ENCODE measurements at places on chromosomes 5 and 9.

- DNase-seq, result no peak
Measured at GRCh38 chr9:36935332-36935731, 98.7 kb downstream of the PAX5 start.

DNA sequence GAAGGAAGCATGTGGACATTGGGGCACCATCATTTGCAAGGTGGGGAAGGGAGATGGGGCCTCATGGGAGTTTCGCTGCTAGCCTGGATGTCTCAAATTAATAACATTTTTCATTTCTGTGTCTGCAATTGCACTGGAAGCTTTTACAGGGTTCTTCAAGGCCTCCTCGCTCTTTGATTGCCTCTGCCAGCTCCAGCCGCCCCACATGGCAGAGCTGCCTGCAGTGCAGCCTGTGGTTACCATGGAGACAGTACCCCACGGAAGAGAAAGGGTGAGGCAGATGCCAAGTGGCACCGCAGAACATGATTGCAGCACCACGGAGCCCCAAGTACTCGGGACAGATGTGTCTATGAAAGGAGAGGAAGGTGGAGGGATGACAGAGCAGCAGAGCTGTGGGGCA is 25.4 kb downstream of the CTNND2 start:
- no peak for DNase-seq

GRCh38 chr9:107727086-107727780 is 237.7 kb upstream of the KLF4 start:
- no peak for DNase-seq

- DNase-seq, result peak; percentile 34
Measured at GRCh38 chr5:64811050-64811640, 42.4 kb downstream of the CWC27 start.

DNA sequence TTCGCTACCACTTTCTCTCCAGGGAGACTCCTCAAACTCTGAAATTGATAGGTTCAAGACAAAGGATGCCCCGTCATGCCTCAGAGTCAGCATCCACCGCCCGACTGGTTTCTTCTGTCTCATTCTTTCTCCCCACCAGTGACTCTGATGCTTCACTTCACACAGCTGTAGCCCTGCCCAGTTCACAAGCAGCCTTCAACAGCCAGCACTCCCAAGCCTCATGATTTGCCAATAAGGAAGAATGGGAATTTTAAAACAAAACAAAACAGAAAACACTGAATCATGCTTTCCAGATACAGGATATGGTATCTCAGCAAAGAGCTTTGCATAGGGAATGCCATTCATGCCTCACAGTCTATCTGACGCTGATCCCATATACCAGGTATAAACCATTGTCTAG is 371.2 kb upstream of the RORB start:
- no peak for DNase-seq

DNA sequence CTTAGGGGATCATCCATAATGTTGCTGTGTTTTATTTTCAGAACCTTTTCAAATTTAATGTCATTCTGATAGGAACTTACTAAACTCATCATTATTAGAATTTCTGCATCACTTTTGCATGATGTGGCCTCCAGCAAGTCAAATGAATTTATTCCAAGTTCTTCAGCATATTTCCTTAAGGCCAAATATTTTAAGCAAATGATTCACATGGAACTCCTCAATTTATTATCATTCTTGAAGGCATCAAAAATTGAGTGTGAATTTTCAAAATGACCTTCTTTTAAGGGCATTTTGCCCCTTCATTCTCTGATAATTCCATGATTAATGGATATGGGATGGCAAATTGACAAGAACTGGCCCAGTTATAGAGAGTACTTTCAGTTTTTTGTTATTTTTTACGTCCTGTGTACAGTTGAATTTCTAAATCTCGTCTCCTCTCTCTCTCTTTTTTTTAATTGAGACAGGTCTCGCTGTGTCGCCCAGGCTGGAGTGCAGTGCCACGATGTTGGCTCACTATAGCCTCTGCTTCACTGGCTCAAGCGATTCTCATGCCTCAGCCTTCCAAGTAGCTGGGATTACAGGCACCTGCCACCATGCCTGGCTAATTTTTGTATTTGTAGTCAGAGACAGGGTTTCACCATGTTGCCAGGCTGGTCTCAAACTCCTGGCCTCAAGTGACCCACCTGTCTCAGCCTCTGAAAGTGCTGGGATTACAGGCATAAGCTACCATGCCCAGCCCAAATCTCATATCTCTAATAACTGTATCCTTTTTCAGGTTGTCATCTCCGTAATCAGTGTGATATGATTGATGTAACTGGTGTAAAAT is 29.1 kb downstream of the GPR21 start:
- no peak for DNase-seq

GRCh38 chr9:109344866-109345265 is 24.0 kb upstream of the EPB41L4B start:
- DNase-seq, result no peak

GRCh38 chr9:5510989-5511388 is 658 bp downstream of the PDCD1LG2 start:
- no peak for DNase-seq

GRCh38 chr9:98598861-98599260 is 109.9 kb downstream of the GABBR2 start:
- DNase-seq, result no peak
